PC-9 (cell line): ENCODE measurements at places on chromosomes 6 and 20. TPM values are rescaled to one million over a fixed set of nuclear protein-coding genes. Genes with fewer than 3 reads are reported as not detected.

Gene TOMM34
- 65.9 and 71.1 TPM in 2 replicates for total RNA-seq

Gene OPRL1
- total RNA-seq, result 1.5 and 2.7 TPM in 2 replicates

Gene MED23
- total RNA-seq, result 16.8 and 21.3 TPM in 2 replicates

Gene CASS4
- 0.15 TPM in 1 of 2 replicates, not detected in the other for total RNA-seq

Gene HLA-DPA1
- total RNA-seq, result not detected in 2 replicates

Gene BTBD3
- 17.6 and 19.6 TPM in 2 replicates for total RNA-seq

GRCh38 chr6:110013386-110013785, 35.3 kb downstream of the GPR6 start:
- DNase-seq, result no peak

DNA sequence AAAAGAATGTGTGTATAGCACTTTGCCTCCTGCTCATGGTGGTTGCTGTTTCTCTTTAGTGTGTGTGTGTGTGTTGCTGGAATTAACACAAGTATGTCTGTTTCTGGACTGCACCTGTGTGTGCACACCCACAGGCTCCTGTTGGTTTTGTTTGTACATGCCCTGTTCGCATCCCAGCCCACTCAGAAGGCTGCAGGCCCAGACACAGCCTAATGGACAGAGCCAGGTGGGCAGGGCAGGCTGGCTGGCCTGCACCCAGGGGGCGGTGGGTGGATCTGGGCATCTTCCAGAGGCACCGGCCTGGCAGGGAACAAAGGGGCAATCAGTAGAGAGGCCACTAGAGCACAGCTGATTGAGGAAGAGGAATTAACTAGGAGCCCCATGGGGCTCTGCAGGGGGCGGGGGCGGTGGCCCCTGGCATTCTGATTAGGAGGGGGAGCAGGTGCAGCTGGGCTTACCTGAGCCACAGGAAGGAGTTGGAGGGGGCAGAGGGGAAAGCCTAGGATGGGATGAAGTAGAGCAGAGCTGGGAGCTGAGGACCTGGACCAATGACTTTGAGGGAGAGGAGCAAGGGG, 21.9 kb downstream of the CD40 start:
- no peak for DNase-seq

DNA sequence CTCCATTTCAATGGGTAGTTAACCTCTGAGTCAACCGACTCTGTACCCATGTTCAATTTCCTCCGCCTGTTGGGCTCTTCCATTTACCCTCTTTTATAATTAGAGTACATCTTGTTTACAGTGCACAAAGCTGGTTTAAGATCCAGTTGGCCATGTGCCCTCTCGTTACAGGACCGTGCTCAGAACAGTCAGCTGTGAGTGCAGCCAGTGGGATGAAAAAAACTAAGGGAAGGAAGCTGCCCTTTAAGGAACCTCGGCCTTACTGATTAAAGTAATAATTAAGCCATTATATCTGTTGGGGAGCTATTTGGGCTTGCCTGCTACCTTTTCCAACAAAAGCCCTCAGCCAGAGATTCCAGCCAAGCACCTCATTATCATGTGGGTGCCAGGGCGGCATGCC, 68.8 kb downstream of the TMEM170B start:
- no peak for DNase-seq

DNA sequence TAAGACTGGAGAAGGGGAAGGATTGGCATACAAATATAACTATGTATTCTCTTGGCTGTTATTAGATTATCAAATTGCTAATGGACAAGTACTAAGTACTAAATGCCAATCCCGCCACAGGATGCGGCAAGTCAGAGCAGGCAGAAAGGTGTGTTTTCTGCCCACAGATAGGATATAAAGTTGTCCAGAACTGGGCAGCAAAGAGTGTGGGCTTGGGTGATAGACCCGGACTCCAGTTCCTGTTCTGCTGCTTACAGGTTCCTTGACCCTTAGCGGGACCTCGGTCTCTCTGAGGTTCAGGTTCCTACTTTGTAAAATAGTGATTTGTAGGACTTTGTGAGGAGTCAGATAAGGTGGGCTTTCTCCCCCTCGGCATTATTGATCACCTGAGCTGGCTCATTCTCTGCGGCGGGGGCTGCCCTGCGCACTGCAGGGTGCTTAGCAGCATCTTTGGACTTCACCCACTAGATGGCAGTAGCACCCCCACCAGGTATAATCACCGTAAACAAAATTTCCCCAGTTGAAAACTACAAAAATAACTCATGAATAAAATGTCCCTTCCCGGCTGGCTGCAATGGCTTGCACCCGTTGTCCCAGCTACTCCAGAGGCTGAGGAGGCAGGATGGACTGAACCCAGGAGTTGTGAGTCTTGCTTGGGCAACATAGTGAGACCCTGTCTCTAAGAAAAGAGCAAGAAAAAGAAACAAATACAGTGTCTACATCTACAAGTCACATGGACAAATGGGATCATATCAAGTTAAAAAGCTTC, 193.1 kb downstream of the DOK5 start:
- no peak for DNase-seq

DNA sequence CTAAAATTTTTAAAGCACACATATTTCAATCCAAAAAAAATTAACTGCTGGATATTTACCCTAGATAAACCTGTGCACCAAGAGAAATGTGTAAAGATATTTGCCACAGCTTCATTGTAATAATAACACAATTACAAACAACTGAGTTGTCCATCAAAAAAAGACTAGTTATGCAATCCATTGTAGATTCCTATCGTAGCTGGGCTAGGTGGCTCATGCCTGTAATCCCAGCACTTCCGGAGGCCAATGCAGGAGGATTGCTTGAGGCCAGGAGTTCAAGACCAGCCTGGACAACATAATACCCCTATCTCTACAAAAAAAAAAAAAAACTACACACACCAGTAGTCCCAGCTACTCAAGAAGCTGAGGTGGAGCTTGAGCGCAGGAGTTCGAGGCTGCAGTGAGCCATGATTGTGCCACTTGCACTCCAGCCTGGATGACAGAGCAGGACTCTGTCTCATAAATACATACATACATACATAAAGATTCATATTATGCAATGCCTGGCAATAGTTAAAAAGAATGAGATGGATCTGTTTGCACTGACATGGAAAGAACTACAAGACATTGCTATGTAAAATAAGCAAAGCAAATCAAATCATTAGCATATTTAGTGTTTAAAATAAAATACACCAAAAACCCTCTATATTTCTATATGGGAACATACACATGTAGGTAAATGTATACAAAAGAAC, 56.5 kb upstream of the CCDC28A start:
- no peak for DNase-seq

GRCh38 chr6:48078120-48078519, 32.9 kb downstream of the PTCHD4 start:
- no peak for DNase-seq

GRCh38 chr6:36312854-36313648, 23.6 kb downstream of the BNIP5 start:
- no peak for DNase-seq

- no peak for DNase-seq
Measured at GRCh38 chr6:40946738-40947301, 92.2 kb downstream of the UNC5CL start.

DNA sequence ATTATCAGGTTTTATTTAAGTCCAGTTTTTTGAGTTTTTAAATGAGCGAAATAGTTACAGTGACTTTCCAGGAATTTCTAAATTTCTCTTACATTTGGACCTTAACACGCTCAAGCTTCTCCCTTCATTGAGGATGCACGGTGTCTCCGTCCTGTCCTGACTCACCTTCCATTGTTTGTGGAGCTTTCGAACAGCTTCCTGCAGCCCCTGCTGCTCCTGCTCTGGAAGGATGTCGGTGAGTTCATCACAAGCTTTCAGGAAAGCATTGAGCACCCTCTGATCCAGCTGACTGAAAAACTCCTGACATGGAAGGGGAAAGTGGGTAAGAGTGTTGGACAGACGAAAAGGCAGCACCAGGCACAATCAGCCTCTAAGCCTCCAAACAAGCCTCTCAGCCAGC, 183.7 kb downstream of the SYNE1 start:
- DNase-seq, result no peak

DNA sequence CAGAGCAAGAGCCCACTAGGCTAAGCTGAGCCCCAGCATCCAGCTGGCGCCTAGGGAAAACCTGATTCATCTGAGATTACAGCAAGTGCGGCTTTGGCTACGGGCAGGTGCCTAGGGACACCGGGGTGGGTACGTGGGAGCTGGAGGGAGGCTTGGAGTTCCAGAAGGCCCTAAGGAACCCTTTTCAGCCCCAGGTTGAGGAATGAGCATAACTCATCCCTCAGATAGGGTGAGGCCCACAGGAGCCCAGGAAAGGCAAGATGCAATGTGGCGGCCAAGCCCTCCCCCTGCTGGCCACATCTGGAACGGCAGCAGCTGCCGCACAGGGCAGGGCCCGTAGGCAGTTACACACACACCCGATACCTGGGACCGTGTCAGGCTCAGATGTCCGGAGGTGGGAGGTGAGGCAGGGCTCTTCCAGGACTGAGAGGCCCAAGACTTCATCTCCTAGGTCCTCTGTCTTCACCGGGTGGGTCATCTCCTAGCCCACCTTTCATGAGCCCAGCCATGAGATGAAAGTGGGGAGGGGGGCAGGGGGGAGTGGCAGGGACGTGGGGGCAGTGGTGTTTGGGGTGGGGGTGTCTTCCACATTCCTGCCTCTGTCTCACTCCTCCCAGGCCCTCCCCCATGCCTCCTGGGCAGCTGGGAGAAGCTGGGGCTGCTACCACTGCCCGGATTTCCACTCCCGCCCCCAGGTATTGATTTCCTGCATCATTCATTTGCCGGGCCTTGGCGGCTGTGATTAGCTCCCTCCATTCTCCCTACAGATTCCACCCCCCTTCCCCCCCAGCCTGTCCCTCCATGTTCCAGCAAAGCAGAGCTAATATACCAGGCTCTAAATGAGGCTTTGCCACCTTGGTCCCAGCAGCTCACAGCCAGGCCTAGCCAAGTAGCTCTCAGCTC, 5.5 kb downstream of the MDGA1 start:
- peak; percentile 82 for DNase-seq

DNA sequence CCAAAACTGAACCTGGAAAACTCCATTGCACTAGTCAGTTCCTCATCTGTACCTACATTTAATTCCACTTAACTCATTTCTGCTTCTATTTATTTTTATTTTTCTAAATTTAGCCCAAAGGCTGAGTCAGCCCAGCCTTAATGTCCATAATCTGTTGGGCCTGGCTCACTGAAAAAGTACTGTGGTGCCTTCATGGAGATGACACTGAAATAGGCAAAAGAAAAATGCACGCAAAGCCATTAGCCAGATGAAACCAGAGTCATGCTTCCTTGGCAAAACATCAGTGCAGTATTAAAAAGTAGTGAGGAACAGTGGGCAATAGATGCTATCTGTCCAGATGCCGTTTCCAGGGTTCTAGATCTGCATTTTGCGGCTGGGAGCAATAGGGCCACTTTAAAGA, 14.7 kb upstream of the PLCB4 start:
- no peak for DNase-seq

DNA sequence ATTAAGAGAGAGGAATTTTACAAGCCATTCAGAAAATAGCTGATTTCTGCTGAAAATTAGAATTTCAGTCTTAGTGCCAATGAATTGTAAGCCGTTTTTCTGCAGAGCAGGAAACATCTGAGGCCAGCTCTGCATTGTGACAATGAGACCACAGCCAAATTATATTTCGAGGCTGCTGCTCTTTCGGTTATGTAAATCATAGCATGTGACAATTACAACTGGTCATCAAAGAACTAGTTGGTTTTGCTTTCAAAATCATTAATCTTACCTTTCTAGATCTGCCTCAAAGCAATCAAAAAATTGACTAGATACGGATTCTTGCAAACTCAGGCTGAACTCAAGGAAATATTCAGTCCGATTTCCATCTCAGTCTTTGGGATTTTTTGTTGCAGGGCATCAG, 33.4 kb upstream of the INSM1 start:
- no peak for DNase-seq

DNA sequence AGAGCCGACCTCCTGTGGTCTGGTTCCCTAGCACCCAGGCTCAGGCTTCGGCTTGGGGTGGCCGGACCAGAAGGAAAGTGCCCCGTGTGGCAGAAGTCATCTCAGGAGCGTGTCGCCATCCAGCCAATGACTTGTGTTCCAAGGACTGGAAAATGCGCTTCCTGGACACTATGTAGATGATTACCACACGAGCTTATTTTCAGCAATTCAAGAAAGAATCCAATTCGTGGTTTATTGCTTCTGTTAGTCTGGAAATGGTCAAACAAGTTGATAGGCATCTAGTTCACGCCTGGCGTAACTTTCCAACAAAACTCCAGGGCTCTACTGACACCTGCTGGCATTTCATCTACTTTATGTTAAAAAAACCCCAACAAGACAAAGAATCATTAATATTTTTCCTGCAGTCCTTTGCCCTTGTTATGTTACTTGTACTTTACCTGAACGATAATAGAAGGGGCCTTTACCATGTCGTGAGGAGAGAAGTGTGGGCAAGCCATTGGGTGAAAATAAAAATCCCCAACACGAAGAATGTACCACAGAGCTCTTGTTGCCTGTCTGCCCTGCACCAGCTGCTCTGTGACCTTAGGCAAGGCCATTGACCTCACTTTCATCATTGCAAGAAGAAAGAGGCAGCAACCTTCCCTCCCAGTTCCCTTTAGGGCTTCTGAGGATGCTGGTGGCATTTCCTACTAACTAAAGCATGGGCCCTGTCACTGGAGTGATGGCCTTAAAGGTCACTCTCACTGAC, 154.7 kb upstream of the LAMP5 start:
- DNase-seq, result peak; percentile 39
